ENCODE measurements at places on chromosomes 1 and 21. TPM values are rescaled to one million over a fixed set of nuclear protein-coding genes. Genes with fewer than 3 reads are reported as not detected.
A peak's percentile ranks its signal among the peaks of the same experiment; 100 is the strongest.

DNA sequence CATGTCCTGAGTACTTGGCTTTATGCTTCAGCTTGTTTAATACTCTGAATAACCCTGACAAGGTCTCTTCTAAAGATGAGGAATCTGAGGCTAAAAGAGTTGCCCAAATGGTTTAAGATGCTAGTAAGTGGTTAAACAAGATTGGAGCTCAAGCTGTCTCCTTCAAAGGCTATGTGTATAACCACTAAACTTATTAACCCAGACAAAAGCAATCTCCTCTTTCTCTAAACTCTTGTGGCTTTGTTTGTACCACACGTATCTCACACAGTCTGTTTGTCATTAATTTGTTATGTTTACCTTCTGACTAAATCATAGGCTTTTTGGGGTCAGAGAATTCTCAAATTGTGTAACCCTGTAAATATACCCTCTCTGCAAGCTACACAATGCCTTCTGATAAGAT lies 89.9 kb downstream of the HMCN1 start:
- no peak for DNase-seq

- peak; percentile 25 for DNase-seq
Measured at GRCh38 chr1:9651565-9652378, at the start of gene PIK3CD. Gene PIK3CD, plus strand, starts transcription at chr1:9651731. Its CDS starts 58,725 bp downstream, at chr1:9710456.

GRCh38 chr1:202317941-202318925 lies 23.5 kb downstream of the UBE2T start:
- DNase-seq = no peak

Gene CFAP298
- 15.3 TPM for total RNA-seq

- DNase-seq = no peak
Measured at GRCh38 chr21:29007810-29008209, 11.3 kb downstream of the RWDD2B start.

- no peak for DNase-seq
Measured at GRCh38 chr21:18776936-18777335, 373.4 kb upstream of the TMPRSS15 start.

Gene SYTL1
- 63.3 TPM for total RNA-seq

- DNase-seq = no peak
Measured at GRCh38 chr1:22754106-22754768, 43.6 kb downstream of the EPHB2 start.

DNA sequence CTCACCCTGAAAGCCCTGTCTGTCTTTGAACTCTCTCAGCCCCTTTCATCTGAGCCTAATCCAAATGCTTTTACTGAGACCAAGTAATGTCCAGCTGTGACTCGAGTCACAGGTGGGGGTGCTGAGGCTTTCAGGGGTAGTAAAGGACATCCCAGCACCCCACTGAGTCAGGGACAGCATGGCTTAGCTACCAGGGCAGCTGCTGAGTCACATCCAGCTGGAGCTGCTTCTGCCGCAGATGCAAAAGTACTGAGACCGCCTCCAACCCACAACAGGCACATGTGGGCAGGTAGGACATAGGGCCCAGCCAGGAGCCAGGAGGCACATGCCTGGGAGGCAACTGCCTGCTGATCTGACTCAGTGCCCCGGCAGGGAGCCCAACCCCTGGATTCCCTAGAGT lies 6.7 kb upstream of the VSIG8 start:
- DNase-seq = peak; percentile 93

DNA sequence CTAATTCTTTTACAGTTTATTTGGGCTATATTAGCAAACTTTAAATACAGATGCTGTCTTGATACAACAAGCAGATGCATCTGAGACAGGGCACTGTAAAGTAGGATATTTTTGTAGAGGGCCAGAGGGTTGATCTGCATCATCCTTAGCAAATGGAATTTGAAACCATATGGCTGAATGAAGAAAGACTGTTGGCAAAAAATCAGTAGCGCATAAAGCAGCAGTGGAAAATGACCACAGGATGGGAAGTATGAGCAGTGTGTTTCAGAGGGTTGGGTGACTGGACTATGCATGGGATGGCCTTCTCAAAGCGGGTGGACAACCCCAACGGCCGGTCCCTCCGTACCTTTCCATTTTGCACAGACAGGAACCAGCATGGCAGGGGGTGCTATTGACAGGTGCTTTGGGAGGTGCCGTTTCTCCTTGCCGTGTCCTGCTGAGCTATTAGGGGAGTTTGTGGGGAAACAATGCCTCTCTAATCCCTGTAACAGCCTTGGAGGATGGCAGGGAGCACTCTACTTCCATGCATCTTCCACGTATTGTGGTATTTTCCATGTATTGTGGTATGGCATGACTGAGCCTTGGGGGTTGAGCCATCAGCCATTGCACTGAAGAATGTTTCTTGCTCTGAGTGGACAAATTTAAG lies 5.9 kb downstream of the LRRC8B start:
- no peak for DNase-seq

Gene PAX7
- not detected for total RNA-seq

Gene WNT4
- total RNA-seq = 0.33 TPM
